HepG2 (cell line): ENCODE measurements at places on chromosomes 16 and 17. TPM values are rescaled to one million over a fixed set of nuclear protein-coding genes. Genes with fewer than 3 reads are reported as not detected.
A peak's percentile ranks its signal among the peaks of the same experiment; 100 is the strongest.

DNA sequence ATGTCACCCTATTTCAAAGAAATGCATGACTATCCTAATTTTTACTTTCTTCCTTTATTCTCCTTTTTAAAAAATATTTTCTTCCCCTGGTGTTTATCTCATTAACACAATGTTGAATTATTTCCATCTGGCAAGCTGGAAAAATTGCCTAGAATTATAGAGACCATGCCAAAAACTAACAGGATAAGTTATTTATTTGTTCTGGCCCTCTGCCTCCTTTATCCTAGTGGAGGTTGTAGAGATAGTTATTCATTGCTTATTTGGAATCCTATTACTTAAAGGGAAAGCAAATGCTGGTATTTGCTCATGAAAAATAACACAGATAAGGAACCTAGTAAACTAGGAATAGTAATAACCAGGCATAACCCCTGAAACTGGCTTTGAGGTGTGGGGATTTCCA, 684.9 kb upstream of the KIF2B start:
- H3K27me3 ChIP-seq = no peaks in the 10 kb centered on the region
- no peaks in the 10 kb centered on the region for H3K4me1 ChIP-seq
- no peaks in the 10 kb centered on the region for H3K36me3 ChIP-seq
- H3K27ac ChIP-seq = no peak overlapping the region
- DNase-seq = no peak

DNA sequence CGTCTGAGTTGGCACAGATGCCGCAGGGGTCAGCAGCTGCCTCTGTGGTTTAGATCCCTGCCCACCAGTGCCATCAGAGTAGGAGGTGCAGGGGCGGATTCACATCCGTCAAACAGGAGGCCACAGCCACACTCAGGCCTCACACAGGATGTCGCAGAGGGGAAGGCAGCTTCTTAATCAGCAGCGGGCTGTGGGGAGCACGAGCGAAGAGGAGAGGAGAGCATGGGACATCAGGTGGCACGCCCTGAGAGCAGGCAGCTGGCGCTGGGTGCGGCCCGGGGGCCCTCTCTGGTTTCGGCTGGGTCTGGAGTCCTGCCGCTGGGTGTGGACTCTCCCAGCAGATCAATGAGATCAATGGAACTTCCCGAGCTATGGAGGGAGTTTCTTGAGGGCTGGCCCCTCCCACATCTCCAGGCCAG, 9.6 kb downstream of the LLGL2 start:
- peak overlapping the region; percentile 13 for H3K27ac ChIP-seq
- no peaks in the 10 kb centered on the region for H3K27me3 ChIP-seq
- H3K36me3 ChIP-seq = peaks cover 5% of the 10 kb centered on the region
- DNase-seq = no peak

GRCh38 chr17:69684251-69684650, 269.8 kb downstream of the MAP2K6 start:
- no peaks in the 10 kb centered on the region for H3K27me3 ChIP-seq
- H3K4me1 ChIP-seq = no peaks in the 10 kb centered on the region
- H3K27ac ChIP-seq = no peak overlapping the region
- DNase-seq = no peak
- H3K4me3 ChIP-seq = no peak overlapping the region
- no peaks in the 10 kb centered on the region for H3K36me3 ChIP-seq

- H3K4me1 ChIP-seq = peaks cover 23% of the 10 kb centered on the region
- peak overlapping the region; percentile 81 for H3K27ac ChIP-seq
- H3K36me3 ChIP-seq = peaks cover 14% of the 10 kb centered on the region; the same call in 2 of the 3 replicates
- H3K4me3 ChIP-seq = peak overlapping the region; percentile 81
- H3K27me3 ChIP-seq = no peaks in the 10 kb centered on the region
- DNase-seq = peak; percentile 81
Measured at GRCh38 chr16:1610071-1610898, 1.6 kb downstream of the IFT140 start.

SECTM1 gene
- polyA plus RNA-seq = 3.5 and 4.2 TPM in 2 replicates

PPM1D gene
- 7.3 and 8.0 TPM in 2 replicates for polyA plus RNA-seq

DNA sequence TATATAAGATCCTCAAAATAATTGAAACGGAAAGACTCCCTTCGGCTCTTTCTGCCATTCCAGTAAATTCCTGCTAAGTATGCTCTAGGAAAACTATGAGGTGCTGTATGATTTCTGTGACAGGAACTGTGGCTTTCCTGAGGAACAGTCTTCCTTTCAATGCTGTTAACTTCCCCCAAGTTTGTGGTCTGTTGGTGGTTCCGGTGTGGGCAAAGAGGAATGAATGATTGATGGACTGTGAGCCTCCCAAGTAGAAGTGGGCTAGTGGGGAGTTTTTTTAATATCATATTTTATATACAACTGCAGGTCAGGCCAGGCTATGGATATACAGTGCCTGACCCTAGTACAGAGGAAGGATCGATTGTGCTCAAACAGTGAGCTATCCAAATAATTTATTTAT, 560.7 kb upstream of the RBFOX1 start:
- H3K36me3 ChIP-seq = no peaks in the 10 kb centered on the region
- no peak for DNase-seq
- no peak overlapping the region for H3K27ac ChIP-seq
- no peaks in the 10 kb centered on the region for H3K4me1 ChIP-seq
- H3K27me3 ChIP-seq = no peaks in the 10 kb centered on the region
- H3K4me3 ChIP-seq = no peak overlapping the region

GRCh38 chr16:28261942-28262341, 30.4 kb upstream of the SBK1 start:
- 0 out of 2 replicates have a peak, but pooled peaks cover 6% of the 10 kb centered on the region for H3K4me1 ChIP-seq
- no peak for DNase-seq
- no peak overlapping the region for H3K27ac ChIP-seq
- no peak overlapping the region for H3K4me3 ChIP-seq

PRR35 gene
- polyA plus RNA-seq = 0.16 and 0.38 TPM in 2 replicates

DNA sequence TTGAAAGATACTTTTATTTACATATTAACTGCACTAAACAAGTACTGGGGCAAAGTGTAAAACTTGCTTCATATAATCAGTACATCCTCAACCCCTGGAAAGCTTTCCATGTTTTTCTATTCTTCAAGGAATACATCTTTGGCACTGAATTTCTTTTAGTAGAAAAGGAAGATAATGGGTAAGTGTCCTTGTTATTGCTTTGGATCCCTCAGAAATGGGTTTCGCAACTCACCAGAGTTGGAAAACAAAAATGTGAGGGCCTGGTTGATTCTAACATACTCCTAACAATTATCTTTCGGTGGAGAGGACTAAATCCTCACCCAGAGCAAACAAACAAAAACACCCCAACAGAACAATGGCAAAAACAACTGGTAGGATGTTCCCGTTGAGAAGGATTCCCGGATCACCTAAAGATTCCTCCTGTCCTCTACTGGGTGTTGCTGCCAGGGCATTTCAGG, 120.4 kb downstream of the PARN start:
- H3K27ac ChIP-seq = peak overlapping the region; percentile 84
- no peaks in the 10 kb centered on the region for H3K36me3 ChIP-seq
- H3K4me1 ChIP-seq = peaks cover 58% of the 10 kb centered on the region
- no peak overlapping the region for H3K4me3 ChIP-seq

DNA sequence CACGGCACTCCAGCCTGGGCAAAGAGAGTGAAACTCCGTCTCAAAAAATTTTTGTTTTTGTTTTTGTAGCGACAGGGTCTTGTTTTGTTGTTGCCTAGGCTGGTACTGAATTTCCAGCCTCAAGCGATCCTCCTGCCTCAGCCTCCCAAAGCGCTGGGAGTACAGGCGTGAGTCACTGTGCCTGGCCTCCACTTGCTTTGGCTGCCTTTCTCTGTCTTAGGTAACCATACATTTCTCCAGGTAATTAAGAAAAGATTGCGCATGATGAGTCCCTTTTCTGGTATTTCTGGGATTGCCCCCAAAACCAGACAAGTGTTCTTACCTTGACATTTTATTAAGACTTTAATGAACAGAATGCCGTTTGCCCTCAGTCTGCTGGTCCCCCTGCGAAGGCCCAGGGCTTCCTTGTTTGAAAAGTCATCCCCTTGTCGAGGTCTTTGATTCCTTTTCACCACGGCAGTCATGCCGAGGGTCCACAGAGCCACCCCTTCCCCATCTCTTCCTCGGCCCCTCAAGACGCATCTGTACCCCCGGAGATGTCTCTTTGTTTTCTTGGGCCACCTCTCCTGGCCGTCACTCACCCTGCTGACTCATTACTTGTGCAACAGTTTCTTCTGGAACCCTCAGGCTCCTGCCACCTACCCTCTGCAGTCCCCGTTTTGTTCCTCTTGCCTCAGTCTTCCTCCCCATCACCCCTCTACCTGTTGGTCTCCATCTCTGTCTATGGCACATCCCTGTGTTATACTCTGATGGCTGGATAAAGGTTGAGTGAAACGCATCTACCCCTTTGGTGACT, 151.0 kb downstream of the SEC14L1 start:
- H3K36me3 ChIP-seq = peaks cover 9% of the 10 kb centered on the region
- peaks cover 76% of the 10 kb centered on the region for H3K4me1 ChIP-seq
- DNase-seq = no peak
- H3K27me3 ChIP-seq = no peaks in the 10 kb centered on the region; the same call in 2 of the 3 replicates
- H3K4me3 ChIP-seq = no peak overlapping the region

DNA sequence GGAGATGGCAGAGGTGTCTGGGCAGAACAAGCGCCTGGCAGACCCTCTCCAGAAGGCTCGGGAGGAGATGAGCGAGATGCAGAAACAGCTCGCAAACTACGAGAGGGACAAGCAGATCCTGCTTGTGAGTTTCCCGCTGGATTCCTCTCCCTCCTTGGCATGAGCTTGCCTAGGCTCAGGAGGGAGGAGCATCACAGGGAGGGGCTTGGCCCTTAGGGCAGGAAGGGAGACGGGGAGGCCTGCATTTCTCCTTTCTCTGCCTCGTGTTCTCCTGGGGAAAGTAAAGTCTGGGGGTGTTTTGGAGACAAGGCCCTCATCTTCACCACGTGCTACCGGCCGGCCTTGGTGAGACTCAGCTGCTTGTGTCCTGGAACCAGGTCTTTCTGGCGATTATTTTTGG, 18.0 kb upstream of the DBNDD1 start:
- H3K36me3 ChIP-seq = peaks cover 68% of the 10 kb centered on the region
- DNase-seq = no peak
- H3K4me1 ChIP-seq = no peaks in the 10 kb centered on the region

- H3K27me3 ChIP-seq = no peaks in the 10 kb centered on the region
- no peak overlapping the region for H3K4me3 ChIP-seq
- H3K36me3 ChIP-seq = peaks cover 54% of the 10 kb centered on the region
- no peak overlapping the region for H3K27ac ChIP-seq
Measured at GRCh38 chr17:48064638-48065037, 16.5 kb downstream of the NFE2L1 start.

RBFOX1 gene
- not detected in 2 replicates for polyA plus RNA-seq

TBC1D3H gene
- not detected in 2 replicates for polyA plus RNA-seq

DNA sequence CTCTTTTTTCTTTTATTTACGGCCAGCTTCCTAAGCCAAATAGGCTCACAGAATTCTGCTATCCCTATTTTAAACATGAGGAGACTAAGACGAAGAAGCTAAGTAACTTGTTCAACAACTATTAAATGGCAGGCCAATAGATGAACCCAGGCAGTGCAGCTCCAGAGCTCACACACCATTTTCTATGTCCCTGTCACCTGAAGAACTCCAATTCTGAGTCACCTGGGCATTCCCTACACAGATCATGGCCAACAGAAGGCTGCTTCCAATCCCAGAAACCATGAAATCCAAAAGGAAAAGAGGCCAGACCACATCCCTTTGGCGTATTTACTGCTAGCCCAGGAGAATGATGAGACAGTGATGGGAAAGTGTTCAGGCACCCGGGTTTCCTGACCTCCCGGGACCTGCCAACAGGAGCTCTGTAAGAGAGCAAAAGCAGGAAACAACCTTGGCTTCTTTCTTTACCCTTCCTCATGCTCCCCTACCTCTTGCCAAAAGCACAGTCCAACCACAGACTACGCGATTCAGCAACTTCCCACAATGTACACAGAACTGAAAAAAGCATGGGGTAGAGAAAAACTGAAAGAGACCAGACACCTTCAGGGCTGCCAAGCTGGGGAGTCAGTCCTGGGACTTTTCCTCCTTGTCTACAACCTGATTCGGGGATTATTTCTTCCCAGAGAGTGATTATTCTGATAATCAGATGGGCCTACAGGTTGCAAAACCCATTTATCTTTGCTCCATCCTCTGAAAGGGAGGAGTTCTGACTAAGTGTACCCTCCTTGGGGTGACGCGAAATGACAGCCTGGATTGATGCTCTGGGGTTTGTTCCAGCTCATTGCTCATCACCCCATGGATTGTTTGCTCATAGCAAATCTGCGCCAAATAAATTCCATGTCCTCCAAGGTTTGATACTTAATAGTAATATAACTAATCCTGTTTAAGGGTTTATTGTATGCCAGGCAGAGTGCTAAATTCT, 47.8 kb upstream of the HAS3 start:
- no peak overlapping the region for H3K27ac ChIP-seq
- no peak overlapping the region for H3K4me3 ChIP-seq
- no peaks in the 10 kb centered on the region for H3K4me1 ChIP-seq
- no peak for DNase-seq
- H3K27me3 ChIP-seq = no peaks in the 10 kb centered on the region

DNA sequence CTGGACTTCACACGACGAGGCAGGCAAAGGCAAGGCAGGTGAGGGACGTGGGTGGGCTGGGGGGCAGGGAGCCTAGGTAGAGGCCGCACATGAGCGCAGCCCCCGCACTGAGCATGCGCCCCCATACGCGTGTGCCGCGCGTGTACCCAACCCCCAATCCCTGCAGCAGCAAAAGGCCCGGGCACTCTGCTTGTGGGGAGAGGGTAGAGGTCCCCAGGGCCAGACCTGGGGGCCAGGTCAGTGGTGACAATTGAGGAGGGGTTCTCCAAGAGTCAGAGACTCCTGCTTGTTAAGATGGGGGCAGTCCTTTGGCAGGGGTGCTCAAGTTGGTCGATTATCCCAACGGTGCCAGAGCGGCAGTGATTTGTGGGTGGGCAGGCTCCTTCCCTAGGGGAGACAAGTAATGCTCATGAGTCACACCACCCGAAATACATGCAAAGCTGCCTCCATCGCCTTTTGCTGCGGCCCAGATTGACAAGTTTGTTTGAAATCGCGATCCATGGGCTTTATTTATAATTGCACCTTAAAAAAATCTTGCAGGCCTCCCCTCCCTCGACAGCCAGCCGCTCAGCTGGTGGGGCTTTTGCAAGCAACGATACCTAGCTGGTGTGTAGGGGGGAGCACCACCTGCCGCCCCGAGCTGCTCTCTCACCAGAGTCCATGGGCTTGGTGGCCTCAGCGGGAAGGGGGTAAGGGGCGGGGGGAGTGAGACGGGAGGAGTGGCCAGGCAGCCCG, 1.1 kb upstream of the GIT1 start:
- no peak for DNase-seq
- peaks cover 59% of the 10 kb centered on the region for H3K4me1 ChIP-seq
- H3K27me3 ChIP-seq = peaks cover 17% of the 10 kb centered on the region; the same call in 2 of the 3 replicates
- H3K36me3 ChIP-seq = no peaks in the 10 kb centered on the region
- H3K4me3 ChIP-seq = peak overlapping the region; percentile 91

DNA sequence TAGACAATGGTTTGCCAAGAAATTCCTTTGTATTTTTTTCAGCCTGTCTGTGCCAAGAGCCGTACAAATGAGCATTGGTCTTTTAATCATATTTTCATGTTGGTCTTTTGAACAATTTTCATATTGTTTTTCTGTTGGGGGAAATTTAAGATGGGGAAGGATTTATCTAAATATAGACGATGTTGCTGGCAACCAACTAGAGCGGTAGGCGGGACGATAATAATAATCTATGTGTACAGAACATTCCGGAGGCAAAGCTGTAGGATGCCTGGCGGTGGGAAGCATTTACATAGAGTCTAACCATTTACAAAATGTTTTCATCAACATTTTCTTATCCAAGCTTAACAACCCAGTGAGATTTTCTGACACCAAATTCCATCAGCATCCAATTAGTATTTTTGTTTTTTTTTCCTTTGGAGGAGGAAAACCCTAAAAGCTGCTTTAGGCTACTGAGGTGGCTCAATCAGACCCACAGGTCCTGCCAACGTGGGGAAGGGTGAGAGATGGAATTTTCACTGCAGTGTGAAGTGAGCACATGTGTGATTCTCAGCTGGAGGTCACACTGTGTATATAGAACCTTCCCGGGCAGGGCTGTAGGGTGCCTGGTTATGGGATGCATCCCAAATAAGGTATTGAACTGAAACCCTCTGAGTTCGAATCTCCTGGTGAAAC, 11.7 kb upstream of the SEC14L1 start:
- no peaks in the 10 kb centered on the region for H3K27me3 ChIP-seq
- peaks cover 57% of the 10 kb centered on the region for H3K4me1 ChIP-seq
- no peak overlapping the region for H3K4me3 ChIP-seq
